ENCODE measurements at places on chromosomes 16 and 17. TPM values are rescaled to one million over a fixed set of nuclear protein-coding genes. Genes with fewer than 3 reads are reported as not detected.
A peak's percentile ranks its signal among the peaks of the same experiment; 100 is the strongest.

Gene MLST8
- 70.1 TPM for total RNA-seq

Gene SLC16A11
- total RNA-seq = 0.30 TPM

GRCh38 chr16:81633680-81634379, 145.3 kb upstream of the PLCG2 start:
- no peaks in the 10 kb centered on the region for H3K27me3 ChIP-seq
- no peak overlapping the region for H3K4me3 ChIP-seq
- H3K4me1 ChIP-seq = peaks cover 66% of the 10 kb centered on the region
- DNase-seq = peak; percentile 65
- H3K36me3 ChIP-seq = peaks cover 2% of the 10 kb centered on the region

DNA sequence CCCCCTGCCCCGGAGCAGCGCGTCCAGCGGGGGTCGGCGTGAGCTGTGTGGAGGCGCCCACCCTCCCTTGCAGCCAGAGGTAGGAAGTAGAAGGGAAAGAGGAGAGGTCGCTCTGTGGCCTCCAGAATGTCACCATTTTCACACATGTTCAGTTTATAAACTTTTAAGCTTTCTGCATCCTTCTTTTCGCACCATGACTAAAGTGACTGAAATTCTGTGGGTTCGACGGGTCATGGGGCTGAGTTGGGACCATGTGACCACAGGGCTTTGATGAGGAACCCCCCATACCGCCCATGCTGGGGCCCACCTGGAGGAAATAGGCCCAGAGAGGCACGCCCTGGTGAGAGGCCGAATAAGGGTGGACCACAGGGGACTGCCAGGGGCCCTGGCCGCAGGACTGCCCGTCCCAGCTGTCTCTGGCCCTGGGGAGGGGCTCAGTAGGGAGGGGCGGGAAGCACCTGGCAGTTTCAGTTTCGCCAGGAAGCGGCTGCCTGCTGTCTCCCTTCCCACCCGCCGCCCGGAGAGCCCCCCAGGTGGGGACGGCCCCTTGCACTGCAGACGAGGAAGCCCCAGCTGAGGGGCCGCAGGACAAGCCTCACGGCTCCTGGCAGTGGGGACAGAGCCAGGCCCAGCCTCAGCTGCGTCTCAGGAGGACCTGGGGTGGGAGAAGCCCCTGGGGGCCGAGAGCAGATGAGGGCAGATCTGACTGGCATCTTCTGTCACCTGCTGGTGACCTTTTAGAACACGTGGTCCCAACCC, 9.0 kb downstream of the CBFA2T3 start:
- peak; percentile 53 for DNase-seq
- H3K4me3 ChIP-seq = no peak overlapping the region
- peaks cover 13% of the 10 kb centered on the region for H3K4me1 ChIP-seq
- no peak overlapping the region for H3K27ac ChIP-seq

DNA sequence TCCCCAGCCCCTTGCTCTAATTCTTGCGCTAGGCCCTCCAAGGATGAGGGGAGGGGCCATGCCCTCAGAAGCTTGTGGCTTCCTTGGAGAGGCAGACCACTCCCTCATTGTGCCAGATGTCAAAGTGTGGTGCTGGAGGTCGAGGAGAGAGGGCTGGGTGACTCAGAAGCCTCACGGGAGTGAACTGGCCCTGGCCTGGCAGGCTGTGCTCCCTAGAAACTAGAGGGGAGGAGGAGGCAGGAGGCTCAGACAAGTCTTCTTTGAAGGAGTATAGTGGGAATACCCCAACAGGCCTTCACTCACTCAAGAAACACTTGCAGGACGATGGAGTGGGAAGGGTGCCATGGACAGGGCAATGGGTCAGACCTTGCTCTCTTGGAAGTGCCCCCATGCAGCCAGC, 18.5 kb downstream of the ANKRD40 start:
- no peaks in the 10 kb centered on the region for H3K4me1 ChIP-seq
- no peak overlapping the region for H3K4me3 ChIP-seq
- H3K27ac ChIP-seq = no peak overlapping the region
- H3K36me3 ChIP-seq = peaks cover 3% of the 10 kb centered on the region
- DNase-seq = no peak

Data from activated naive CD4-positive, alpha-beta T cell treated with anti-CD3 and anti-CD28 coated beads for 36 hours (primary cell).